Spinal cord (tissue), 10 donors: ENCODE measurements at places on chromosomes 5 and 9.

DNA sequence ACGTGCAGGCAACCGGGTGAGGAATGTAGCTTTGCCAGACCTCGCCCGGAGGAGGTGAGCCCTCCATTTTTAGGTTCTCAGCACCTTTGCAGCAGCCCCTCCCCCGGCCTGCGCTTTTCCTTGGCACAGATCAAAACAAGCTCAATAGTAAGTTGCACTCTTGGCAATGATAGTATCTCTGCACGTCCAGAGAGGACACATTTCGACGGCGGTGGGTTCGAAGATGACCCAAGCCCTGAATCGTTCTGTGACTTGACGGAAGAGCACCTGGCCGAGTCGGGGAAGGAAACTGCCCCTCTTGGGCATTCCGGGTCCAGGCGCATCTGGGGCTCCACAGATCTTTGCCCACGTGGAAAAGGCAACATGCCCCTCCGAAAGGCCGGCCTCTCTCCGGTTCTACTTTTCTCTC, 904 bp downstream of the GDNF start:
- DNase-seq: no peak

- DNase-seq: no peak
Measured at GRCh38 chr9:134149380-134149779, 13.5 kb downstream of the WDR5 start.

DNA sequence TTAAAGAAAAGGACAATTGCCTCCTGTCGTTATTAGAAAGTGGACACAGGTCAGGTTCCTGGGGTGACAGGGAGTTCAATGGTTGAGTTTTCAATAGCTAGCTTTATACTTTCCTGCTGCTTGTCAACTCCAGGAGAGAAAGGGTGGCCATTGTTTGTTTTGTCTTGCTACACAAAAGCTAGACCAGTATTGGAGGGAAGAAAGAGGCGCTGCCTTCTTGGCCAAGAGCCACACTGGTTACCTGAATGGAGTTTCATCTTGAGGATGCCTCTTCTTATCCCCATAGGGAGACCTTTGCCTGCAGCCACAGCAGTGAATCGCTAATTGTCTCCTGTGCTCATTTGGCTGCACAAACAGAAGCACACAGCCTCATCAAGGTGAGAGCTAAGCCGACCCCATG, 279.4 kb upstream of the GRIA1 start:
- no peak for DNase-seq

DNA sequence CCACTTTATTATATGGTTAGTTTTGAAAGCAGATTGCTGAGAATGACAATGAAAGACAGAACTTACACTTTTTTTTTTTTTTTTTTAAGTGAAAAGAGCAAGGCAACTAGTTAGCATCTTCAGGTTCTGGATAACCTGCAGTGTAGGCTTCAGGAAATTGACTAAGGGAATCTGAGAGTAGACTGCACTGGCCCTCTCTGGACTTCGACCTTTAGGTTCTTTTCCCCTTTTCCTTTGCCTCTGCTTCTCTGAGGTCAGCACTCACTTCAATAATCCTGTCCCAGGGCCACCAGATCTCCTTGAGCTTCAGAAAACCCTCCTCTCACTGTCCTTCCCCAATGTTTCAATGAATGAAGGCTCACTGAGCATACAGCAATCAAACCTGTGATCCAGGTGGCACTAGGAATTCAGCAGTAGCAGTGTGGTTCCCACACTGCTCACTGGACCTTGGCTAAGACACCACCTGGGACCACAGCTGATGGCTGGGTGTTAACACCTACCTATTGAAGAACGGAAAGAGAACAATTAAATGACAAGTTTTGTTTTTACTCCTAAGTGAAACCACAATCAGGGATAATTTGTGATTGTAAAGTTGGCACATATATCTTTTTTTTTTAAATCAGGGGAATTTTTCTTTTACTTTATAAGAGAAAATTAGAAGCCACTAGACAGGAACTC, 85.8 kb upstream of the IL6ST start:
- DNase-seq: no peak

DNA sequence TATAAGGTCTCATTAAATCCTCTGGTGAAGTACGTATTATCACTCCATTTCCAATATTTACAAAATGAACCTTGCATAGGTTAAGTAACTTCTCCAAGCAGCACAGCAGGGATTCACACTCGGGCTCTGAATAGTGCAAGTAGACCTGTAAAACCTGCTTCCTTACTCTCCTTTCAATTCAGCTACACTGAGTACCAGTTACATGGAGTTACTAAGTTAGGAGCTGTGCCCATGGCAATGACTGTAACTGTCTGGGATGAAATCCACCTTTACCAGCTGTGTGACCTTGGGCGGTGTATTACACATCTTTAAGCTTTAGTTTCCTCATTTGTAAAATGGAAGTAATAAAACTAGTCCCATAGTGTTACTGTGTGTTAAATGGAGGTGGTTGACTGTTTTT, 15.9 kb upstream of the MOB3B start:
- DNase-seq: no peak

GRCh38 chr9:135840107-135840506, 67.2 kb downstream of the CAMSAP1 start:
- DNase-seq: no peak

- no peak for DNase-seq
Measured at GRCh38 chr5:32302835-32303754, 9.6 kb downstream of the MTMR12 start.

- no peak for DNase-seq
Measured at GRCh38 chr5:118439831-118440230, 548.5 kb downstream of the DTWD2 start.

DNA sequence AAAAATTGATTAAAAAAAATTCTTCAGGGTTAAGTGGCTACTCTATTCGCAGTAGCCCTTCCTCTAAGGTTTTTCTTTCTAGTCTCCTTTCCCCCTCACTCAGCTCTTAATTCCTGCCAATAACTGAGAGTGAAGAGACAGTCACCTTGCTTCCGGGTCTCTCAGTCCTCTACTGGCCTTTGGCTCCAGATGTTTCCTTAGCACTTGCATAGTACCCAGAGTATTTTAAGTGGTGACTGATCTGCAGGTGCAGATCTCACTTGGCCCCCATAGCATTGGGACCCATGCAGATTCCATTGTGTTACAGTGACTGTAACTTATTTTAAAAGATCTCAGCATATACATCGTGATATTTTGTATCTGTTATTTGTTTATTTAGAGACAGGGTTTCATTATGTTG, 66.2 kb downstream of the GCNT1 start:
- no peak for DNase-seq

GRCh38 chr5:523441-524222, 617 bp downstream of the SLC9A3 start:
- no peak for DNase-seq

DNA sequence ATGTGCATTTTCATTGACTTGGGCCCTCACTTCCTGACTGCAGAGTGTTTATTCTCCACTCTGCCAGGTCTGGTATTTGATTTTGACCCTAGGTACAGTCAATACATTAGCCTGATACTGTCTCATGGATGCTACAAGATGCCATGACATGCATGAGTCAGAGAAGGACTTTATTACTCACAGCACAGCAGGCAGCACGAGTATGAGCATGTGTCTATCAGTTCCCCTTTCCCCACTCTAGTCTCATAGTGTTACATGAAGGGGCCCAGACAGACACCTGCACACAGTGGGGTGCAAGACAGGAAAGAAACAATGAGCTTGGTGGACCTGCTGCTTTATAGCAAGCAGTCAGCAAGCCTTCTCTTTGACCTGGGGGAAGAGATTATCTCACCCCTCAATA, 19.6 kb downstream of the ITGA2 start:
- DNase-seq: no peak

- no peak for DNase-seq
Measured at GRCh38 chr5:175847503-175847902, 23.9 kb upstream of the CPLX2 start.

- DNase-seq: no peak
Measured at GRCh38 chr5:141821430-141821925, 56.7 kb downstream of the PCDH1 start.

DNA sequence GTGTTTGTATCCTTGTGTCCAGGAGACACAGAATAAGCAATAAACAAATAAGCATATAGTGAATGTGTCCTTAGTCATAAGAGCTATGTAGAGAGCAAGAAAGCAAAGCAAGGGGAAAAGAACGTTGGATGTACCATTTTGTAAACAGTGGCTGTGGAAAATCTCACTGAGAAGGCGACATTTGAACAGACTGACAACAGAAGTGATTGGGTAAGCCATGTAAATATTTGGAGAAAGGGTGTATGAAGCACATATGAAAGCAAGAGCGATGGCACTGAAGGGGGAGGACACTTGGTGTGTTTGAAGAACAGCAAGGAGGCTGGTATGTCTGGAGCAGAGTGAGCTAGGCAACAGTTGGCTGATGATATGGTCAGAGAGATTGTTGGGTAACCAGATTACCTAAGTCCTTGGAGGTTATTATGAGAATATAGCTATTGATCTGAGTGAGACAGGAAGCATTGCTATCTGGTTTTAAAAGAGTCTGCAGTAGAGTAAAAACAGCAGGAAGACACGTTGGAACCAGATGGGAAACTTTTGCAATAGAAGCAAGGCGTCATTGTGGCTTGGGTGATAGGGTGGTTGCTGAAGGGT, 115.5 kb upstream of the IL7R start:
- no peak for DNase-seq

GRCh38 chr5:18395126-18396110, 761.2 kb downstream of the TAF11L14 start:
- no peak for DNase-seq

DNA sequence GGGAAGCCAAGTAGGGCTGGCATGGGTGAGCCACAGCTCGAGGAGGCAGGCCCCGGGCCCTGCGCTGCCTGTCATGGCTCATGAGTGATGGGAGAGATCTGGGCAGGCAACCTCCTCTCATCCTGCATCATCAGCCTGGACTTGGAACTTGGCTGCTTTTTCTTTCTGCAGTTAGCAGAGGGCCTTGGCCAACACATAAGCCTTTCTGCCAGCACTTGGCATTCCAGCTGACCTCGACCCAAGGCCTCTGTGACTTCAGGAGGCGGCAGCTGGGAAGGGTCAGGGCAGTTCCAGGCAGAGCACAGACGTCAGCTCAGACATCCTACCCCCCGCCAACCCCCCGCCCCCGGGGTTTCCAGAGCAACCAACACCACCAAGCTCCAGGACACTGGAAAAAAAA, 7.6 kb downstream of the S1PR3 start:
- peak; percentile 84 for DNase-seq

GRCh38 chr9:86632537-86632936, 278.3 kb upstream of the TUT7 start:
- no peak for DNase-seq

DNA sequence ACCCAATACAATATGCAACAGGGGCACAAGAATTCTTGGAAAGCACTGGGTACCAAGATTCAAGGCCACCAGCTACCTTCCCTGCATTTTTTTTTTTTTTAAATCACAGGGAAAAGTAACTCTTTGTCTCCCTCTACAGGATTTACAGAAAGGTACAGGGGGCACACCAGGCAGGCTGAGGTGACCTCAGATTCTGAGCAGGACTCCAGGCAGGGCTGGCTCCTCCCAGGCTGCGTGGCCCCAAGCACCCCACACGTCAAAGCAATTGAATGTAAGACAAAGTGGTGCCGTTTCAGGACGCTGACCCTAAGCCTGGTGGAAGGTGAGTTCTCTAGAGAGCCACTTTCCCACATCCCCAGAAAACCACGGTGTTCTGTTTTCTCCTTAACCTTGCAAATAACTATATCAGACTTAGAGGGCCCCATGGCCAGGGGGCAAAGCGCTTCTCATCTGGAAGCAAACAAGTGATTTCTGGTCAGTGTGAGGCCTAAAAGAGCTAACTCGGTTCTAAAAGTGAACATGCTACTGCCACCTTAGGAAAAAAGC, 222.6 kb downstream of the ROR2 start:
- no peak for DNase-seq

DNA sequence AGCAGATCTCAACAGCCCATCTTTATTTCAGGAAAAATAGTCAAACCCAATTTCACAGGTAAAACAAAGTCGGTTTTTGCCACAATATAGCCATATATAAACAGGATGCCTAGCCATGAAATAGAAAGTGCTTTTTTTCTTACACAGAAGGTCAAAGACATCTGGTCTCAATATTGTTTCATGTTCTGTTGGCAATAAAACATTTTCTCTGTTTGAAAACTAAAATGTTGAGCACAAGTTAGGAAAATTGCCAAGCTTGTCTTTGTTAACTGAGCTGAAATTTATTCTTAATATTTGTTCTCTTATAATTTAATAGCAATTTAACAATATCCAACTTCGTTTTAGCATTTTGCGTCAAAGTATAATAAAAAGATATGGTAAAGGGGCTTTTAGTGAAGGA, 673.4 kb downstream of the DTWD2 start:
- DNase-seq: no peak

- no peak for DNase-seq
Measured at GRCh38 chr5:63535840-63536602, 426.2 kb downstream of the HTR1A start.

GRCh38 chr9:91658513-91659105, 235.0 kb upstream of the NFIL3 start:
- DNase-seq: no peak

DNA sequence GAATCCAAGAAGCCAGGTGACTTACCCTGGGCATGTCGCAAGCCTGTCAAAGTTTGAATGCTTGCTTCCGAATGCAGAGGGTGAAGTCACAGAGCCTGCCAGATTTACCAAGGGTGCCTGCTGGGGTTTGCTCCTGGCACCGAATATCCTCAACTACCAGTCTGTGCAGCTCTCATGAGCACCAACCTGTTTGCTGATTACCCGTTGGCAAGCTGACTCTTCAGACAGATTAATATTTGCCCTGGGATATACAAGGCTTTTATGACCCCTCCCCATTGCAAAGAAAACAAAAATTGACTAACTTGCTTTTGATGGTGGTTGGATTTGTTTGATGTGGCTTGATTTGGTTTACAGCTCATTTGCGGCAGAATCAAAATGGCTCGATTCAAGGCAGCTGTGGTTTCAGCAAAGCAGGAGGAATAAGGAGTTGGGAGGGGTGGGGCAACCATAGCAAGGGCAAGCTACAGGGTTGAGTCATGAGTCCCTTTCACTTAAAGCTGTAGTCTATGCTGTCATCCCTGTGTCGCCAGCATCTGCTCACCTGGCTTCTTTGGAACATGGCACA, 82.3 kb upstream of the AGXT2 start:
- no peak for DNase-seq

DNA sequence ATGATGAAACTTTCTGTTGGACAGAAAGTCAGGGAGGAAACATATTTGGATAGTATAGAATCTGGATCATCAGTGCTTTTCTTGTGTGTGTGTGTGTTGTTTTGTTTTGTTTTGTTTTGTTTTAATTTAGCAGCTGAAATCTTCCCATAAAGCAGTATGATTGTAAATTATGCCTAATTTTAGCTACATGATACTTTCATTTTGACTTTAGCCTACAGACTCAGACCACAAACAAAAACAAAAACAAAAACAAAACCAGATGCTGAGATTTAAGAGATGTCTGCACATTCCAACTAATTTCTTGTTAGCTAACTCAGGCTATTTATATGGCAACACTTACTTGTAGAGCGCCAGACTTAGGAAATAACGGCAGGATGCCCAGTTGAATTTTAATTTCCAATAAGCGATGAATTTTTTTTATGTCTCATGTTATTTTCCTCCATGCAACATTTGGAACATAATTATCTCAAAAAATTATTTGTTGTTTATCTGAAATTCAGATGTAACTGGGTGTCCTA, 119.5 kb upstream of the TRPC7 start:
- no peak for DNase-seq
